Central memory CD4-positive, alpha-beta T cell (primary cell): ENCODE measurements at places on chromosomes 1 and 21.

DNA sequence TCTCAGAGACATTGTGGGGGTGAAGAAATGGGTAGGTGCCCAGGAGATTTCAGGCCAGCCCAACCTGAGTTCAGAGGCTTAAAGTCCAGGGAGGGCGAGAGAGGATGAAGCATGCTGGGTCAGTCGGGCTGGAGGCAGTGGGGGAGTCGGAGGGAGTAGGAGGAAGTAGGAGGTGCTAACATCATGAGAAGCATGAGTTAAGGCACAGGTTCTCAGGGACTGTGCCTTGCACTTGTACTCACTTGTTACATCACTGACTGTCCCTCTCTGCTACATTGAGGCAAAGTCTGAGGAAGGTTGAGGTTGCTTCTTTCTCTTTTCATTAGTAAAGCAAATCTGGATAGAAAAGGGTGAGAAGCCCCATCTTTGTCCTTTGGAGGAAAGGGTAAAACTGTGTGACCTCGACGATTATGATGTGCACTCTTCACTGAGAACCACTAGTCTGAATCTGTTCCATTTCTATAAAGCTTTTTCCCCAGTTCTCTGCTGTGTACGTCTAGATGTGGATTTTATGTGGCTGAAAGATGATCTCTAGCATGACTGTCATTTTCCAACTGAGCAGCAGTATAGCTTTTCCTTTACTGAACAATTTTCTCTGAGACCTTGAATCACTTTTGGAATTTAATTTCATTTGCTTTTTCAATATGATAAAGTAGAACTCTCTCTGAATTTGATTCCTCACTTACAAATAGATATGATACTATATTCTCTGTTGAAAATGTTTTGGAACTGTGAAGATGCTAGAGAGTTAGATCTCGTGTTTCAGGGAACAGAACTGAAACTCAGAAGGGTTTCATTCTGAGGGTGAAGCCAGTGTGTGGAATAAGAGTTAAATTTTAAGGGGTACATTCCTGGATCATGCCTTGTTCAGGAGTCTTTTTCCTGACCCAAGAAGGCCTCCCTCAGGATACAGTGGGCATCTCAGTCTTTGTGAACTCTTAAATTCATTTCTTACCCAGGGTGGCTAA is 94.6 kb downstream of the FGGY start:
- DNase-seq: no peak

DNA sequence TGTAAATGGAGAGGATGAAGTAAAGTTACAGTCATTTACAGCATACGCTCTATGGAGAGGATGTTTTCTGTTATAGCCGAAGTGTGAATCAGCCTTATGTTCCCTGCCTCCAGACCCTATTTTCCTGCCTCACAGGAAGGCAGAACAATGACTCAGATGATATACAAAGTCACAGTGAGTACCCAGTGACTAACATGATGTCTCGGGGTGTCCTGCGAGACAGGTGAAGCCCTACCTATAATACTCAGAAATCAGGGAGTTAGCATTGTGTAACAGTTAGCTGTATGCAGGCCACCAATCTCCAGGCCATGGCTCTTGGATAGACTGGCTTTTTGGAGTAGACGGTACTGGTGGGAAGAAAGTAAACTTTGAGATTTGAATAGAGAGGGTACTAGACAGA is 55.6 kb upstream of the FBXO28 start:
- no peak for DNase-seq

DNA sequence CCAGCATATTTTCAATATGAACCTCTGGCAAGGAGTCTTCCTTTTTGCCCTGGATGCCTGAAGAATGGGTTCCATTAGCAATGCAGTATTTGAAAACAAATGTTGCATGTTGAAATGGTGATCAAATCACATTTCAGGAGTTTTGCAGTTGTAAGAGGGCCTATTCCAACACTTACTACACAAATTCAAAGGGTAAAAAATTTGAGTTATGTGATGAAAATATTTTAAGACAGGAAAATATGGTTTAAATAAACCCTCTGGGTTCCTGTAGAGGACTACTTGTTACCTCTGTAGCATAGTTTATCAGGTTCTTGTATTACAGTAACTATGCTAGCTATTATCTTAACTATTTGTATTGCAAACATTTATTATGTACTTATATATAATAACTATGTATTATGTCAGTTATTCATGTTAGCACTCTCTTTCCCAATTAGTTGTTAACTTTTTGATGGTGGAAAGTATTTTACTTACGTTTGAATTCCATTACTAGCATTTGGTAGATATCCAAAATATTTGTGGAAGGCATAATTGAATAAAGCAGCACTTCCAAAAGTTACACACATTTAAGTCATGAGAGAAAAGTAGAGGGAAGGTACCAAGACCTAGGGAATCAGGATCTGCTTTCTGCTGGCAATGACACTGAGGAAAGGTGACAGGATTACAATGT is 312.9 kb downstream of the GRIK1 start:
- DNase-seq: no peak

DNA sequence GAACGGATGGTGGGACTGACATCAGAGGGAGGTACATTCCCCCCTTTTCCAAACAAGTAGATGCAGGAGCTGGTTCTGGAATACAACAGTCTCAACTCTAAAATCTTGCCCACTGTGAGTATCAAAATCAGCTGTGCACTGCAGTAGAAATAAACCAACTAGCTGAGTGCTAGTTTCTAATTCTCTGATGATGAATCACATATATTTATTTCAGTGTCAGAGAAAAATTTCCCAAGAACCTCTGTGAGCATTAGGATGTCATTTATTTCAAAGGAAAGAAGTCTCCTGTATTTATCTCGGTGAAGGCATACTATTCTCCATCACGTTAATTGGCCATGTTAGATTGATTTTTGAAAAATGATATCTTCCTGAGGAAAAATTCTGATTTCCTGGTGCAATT is 67.1 kb downstream of the LHX9 start:
- DNase-seq: no peak

DNA sequence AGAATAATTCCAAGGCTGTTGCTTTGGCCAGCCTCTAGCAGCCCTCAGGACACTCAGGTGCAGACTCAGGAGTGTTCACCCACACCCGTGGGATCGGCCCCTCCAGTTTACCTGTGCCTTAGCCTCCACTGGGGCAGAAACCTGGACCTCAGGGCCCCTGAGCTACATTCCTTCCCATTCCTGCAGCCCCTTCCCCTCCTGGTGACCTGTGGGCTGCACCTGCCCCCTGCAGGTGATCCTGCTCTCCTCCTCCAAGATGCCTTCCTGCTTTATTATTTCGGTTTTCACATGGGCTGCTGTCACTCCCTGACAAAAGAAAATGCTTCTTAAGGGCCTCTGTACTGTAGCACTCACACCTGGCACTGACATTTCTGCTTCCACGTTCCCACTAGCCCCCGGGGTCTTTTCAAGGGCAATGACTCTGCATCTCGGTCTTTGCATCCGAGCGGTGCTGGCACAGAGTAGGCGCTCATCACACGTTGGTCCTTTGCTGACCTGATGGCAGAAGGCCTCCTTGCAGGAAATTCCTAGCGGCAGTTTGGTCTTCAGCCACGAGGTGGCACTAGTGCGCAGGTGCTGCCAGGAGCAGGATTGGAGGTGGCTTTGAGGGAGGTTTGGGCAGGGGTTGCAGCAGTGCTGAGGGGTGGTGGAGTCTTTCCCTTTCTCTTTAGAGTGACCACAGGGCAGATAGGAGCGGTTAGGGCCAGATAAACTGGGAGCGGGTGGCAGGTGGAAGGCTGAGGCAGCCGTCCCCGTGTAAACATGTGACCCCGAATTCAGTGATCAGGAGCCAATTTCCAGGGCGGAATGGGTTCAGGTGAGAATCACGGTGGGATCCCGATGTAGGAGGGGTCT is 25.3 kb upstream of the ETV3 start:
- peak; percentile 44 for DNase-seq

DNA sequence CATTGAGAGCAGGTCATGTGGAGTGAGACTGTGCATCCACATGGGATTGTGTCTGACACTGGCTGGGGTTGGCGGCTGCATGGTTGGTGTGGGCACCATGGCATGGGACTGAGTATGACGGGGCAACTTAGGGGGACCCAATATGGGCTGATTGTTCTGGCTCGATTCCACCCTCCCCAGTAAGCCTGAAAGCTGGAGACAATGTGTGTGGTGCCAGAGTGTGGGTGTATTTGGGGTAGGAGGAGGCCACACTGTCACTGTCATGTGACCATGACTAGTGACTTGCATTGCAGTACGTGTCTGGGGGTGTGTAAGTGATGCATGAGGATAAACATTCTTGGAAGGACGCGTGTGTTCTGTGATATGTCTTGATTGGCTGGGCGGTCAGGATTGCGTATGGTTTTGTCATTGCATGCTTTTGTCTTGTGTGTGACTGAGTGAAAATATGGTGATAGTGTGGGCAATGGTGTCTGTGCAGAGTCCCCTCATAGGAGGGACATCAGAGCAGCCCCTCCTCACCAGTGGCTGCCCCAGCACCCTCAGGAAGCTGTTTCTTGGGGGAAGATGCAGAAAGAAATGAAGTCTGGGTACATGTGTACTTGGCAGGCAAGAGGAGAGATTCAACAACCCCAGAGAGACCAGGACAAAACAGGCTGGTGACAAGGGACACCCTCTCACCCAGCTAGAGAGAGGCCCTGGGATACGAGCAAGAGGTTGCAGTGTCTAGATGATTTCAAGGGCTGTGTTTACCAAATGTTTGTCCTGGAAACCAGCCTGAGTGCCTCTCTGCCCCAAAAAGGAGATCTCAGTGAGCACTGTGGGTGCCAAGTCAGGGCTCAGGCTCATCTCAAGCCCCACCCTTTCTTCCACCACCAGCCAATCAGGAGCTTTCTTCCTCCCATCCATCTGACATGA is 36.3 kb downstream of the SDC3 start:
- no peak for DNase-seq

DNA sequence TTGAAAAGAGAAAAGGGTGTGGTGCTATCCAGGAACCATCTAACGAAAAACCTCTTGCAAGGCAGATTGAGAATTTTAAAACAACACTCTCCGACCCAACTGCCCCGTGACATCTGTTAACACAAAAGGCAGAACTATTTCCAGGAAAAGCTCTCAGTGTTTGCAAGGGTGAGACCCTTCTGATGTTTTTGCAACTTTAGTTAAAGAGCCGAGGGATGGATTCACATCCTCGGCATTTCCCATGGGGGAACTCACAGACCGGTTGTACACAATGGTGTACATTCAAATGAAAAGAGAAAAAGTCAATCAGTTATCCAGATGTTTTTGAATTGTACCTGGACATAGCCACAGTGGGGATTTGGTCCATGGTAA is 120.0 kb downstream of the NGF start:
- DNase-seq: no peak

- no peak for DNase-seq
Observed at GRCh38 chr1:192303029-192303428, 13.8 kb upstream of the RGS21 start.

- no peak for DNase-seq
Observed at GRCh38 chr1:11298390-11299224, 25.6 kb downstream of the UBIAD1 start.

DNA sequence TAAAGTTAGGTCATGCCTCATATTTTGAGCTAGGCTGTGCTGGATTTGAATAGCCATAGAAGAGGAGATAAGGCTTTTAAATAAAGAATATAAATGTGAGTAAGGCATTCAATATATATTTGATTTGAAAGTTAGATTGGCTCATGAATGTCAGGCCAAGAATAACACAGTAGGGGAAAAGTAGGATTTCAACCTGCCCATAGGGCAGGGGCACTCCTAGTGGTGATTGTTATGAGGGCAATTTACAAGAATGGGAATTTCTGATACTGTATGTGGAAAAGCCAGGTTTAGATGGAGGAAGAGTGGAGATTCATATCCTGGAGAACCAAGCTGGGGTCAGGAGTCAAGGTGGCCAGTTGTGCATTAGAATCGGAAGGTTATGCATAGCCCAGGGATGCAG is 74.9 kb downstream of the DNAH14 start:
- DNase-seq: no peak

DNA sequence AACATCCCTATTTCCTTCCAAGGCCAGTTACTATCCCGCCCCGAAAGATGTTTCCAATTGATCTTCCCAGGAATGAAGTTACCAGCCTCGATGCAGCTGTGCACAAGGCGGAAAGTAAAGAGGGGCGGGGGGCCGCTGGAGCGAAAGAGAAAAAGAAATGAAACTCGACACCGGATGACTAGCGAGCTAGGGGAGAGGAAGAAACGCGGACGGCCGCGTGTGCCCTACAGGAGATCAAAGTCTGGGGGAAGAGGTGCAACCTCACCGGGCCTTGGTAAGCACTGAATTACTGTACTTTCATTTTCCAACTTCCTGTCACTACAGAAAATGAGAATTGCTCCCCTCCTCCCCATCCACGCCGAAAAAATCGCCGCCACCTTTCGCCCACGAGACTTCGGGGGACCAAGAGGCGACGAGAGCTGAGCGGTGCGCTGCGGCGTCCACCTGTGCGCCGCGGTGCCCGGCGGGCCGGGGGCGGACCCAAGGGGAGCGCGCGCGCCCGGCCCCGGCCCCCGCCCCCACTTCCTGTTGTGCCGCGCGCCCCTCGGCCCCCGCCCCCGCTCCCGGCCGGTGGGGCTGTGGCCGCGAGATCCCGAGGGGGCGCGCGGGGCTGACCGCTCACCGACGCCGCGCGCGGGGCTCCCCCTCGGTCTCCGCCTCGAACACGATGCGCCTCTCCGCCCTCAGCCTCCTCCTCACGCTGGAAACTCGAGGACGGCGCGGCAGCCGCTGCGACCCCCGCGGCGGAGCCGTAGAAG is 622 bp downstream of the ELK4 start:
- DNase-seq: peak; percentile 88

GRCh38 chr1:224995602-224996001 is 66.1 kb downstream of the DNAH14 start:
- no peak for DNase-seq

GRCh38 chr1:156662800-156663055 is 14.5 kb downstream of the NES start:
- no peak for DNase-seq

DNA sequence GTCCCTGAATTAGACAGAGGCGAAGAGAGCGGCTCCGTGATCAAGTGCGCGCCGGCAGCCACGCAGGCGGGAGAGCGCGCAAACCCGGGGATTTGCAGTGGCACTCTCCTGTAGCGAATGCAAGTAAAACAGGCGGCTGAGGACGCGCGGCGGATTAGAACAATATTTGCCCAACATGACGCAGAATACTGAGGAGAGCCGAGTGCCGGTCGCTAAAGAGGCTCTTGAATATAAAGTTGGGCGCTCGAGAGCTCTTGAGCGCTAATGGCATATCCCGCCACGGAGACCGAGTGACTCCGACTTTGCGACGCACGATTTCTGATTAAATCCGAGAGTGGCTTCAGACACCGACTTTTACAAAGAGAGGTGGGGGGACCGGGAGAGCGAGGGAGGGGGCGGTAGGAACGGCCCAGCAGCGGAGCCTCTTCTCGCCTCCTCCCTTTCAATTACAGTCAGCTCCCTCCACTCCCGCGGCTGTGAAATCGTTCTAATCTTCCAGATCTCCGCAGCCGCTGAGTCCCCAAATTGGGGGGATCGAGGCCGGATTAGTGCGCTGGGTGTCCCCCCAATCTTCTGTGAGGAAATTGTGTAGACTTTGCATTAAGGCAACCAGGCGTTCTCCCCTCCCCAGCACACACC is 2.3 kb downstream of the PAX7 start:
- DNase-seq: no peak

- DNase-seq: no peak
Observed at GRCh38 chr1:216293683-216294082, 129.6 kb downstream of the USH2A start.

GRCh38 chr1:150999051-150999674 is 7.5 kb downstream of the MINDY1 start:
- no peak for DNase-seq
